ENCODE measurements at places on chromosomes 4 and X.

GRCh38 chrX:17323397-17323796, 51.6 kb upstream of the NHS start:
- no peak for DNase-seq

DNA sequence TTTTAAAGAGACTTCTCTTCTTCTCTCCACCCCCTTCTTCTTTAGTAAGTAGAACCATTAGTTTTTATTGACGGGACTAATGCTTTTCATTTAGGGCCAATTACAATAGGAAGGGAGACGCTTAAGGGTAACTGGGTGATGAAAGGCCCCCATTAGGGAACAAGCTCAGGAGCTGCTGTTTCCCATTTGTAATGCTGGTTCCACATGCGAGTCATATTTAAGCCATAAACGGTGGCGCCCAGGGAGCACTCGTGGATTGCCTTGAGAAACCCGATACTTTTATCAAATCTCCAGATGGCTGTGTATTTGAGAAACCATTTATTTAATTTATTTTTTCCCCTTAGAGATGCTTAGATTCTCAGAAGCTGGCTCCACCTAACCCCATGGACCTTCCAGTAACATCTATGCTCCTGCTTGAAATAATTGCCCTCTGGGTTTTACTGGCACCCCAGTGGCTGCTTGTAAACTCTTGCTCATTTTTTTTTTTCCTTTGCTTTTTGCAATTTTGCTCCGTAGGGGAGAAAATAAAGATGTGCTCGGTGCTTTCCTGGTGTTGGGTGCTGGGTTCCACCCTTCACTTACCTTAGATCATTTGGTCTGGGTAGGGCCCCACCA, 124.2 kb upstream of the MSX1 start:
- DNase-seq: no peak

DNA sequence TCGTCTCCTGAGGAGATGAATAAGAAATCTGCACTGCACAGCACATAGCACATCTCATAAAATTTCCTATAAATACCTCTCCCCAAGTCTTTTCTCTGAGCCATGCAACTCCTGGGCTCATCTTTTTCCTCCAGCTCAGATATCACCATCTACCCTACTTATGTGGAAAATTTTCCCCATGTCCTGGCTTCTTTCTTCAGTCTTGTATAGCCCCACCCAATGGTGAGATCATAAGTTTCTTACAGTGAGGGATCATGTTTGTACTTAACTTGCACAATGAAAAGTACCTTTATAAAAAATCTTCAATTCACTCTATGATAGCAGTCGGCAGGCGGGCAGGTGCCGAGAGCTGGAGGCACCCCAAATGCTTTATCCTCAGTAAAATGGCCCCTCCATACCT, 198.6 kb upstream of the S100G start:
- no peak for DNase-seq

DNA sequence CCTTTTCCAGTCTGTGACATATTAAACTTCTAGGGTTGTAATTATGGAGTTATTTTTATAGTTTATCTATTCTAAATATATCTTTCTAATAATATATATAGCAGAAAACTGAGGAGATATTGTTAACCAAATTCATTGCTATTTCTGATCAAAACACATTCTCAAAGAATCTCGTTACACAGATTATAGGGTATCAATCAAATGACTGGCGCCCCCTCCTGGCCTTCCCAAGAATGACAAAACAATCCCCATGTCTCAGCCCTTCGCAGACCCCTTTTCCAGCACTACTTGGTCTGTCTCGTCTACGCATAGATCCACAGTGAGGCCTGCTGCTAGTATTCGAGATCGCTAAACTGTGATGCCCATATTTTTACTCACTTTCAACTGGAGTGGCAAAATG, 209.3 kb downstream of the GPC3 start:
- no peak for DNase-seq

GRCh38 chrX:54798137-54798536, at the start of gene ITIH6:
Gene ITIH6 (minus strand): TSS chrX:54798255. CDS start chrX:54798210, 45 bp downstream.
- DNase-seq: no peak

DNA sequence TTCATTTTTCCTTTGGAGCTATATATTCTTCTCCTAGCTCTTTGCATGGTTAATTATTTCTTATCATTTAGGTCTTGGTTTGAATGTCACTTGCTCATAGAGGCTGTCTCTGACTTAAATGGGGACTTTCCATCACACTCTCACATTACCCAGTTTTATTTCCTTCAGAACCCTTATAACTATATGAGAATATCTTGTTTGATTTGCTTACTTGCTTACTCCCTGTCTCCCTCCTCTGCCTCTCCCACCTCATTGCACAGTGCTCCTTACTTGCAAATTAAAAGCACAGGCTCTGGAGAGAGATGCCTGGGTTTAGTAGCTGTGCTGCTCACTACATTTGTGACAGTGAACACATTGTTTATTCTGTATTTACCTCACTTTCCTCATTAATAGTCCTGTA, 174.6 kb downstream of the SOWAHB start:
- DNase-seq: no peak

- no peak for DNase-seq
Observed at GRCh38 chr4:55238407-55238806, 107.6 kb upstream of the SRD5A3 start.

GRCh38 chr4:8893624-8894423, 22.2 kb upstream of the HMX1 start:
- no peak for DNase-seq

DNA sequence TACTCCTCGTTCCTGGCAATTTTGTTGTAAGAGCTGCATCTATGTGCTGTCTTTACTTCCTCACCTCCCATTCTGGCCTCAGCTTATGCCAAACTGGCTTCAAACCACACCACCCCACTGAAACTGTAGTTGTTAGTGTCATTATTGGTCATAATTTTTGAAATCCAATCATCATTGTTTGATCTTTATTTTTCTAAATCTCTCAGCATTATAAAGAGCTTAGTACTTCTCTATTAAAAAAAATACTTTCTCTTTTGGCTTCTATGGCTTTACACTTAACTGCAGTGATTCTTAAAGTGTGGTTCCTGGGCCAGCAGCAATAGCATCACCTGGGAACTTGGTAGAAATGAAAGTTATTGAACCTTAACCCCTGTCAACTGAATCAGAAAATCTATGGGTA, 83.5 kb upstream of the GRPR start:
- DNase-seq: no peak

DNA sequence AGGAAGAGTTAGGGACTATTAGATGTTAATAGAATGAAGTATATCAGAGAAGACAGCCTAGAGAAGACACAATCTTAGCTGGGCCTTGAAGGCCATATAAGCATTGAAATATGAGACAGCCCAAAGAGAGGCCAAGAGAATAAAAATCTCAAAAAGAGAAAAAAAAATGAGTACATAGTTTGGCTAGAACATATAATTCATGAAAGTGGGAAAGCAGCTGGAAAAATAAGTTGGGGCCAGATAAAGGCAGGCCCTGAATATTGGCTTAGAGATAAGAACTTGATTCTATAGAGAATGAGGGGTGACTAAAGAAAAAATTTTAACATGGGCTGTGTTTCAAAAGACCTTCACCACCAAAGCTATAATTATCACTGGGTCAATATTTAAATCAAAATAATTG, 7.4 kb upstream of the UTP3 start:
- no peak for DNase-seq

DNA sequence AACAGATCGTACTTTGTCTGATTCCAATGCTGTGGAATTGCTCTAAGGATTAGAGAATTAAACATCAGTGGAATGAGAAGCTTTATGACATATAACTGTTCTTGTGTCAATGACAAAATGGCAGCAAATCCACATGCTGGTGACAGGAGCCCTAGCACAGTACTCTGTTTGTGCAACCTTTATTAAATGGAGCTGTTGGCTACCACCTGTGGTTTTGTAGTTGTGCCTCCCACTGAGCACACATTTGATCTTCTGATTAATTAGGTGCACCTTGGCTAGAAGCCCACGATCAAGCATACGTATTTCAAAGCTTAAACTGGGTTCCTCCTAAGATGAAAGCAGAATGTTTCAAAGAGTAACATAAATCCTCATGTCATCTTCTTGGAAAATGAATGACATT, 394.0 kb upstream of the IGFBP7 start:
- no peak for DNase-seq

DNA sequence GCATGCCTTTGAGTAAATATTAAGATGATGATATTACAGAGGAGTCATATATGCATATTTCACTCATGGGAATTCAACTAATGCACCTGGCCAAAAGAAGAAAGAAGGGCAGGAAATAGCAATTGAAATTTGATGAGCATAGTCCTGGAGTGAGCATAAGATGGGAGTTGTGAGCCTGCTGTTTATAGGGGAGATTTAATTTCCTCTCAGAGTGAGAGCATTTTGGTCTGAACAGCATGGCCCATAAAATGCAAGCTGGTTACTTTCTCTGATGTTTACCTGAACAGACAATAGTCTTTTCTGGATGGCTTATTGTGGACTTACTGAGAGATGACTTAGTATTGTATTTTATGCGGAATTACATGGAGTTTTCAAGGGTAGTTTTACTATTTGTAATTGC, 53.6 kb downstream of the FHIP1A start:
- no peak for DNase-seq

DNA sequence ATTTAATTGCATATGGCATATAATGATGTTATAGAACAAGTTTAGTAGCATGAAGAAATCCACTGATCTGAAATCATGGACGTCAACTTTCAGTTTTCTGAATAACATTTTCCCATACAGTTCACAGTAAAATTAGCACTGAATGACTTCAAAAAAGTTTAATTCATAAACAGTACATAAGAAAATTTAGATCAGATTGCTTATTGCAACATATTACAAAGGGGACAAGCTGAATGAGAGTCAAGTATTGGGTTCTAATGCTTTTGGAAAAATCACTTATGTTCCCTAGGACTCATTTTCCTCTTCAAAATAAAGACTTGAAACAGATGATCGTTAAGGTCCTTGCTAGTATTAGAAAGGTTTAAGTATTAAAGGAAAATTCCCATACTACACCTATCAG, 898.3 kb upstream of the INTU start:
- DNase-seq: no peak

DNA sequence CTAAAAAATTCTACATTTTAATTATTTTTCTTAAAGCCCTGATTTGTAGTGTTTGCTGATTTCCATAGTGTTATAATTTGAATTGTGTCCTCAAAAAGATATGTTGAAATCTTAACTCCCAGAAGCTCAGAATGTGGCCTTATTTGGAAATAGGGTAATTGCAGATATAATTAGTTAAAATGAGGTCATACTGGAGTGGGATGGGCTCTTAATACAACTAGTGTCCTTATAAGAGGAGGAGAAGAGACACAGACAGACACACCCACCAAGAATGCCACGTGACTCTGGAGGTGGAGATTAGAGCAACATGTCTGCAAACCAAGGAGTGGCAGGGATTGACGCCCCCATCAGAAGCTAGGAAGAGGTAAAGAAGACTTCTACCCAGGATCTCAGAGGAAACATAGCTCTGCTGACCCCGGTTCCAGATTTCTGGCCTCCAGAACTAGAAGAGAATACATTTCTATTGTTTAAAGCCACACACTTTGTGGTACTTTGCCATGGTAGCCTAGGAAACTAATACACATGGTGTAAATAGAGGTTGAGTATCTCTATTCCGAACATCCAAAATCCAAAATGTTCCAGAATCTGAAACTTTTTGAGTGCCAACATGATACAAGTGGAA, 70.5 kb upstream of the IRF2 start:
- no peak for DNase-seq

GRCh38 chr4:152780267-152780778, 569 bp downstream of the ARFIP1 start:
- no peak for DNase-seq

DNA sequence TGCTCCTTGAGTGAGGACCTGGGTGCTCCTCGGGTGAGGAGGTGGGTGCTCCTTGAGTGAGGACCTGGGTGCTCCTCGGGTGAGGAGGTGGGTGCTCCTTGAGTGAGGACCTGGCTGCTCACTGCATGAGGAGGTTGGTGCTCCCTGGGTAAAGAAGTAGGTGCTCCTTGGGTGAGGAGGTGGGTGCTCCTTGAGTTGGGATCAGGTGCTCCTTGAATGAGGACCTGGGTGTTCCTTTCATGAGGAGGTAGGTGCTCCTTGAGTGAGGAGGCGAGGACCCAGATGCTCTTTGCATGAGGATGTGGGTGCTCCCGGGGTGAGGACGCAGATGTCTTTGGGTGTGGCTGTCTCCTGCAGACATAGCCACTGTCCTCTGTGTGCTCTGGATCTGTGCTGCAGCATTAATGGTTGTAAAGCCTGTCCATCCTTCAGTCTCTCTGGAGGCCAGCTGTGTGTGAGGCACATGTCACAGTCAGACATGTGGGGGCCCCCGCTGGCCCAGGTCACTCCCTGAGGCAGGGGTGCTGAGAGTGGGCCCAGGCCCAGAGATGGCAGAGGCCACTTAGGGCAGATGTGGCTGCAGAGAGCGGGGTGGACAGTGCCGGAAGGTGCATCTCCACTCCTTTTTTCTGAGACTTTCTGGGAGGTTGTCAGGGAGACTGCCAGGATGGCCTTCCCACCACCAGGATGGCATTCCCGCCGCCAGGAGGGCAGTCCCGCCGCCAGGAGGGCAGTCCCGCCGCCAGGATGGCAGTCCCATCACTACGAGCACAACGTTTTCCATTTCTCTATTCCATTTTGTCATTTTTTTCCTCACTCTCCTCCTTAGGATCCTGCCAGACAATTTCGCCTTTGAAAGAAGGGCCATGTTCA, 101.8 kb downstream of the HMX1 start:
- no peak for DNase-seq

DNA sequence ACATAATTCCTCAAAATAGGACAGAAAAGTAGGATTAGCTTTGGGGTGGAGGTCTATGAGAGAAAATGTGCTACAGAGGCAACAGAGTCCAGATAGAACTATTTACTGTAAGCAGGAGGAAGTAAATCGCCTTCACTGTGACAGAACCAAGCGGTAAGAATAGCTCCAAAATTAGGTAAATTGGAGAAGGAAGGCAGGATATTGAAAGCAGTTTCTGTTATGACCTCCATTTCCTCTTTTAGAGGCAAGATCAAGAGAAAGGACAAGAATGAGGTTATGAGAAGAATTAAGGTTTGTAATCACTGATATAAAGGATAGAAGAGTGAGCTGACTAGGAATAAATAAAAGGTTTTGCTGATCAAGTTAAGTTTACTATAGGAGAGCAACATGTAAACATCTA, 44.1 kb upstream of the NEUROG2 start:
- DNase-seq: no peak

- no peak for DNase-seq
Observed at GRCh38 chrX:29478336-29479069, 736.9 kb upstream of the MAGEB2 start.

GRCh38 chrX:118761939-118762707, 34.7 kb downstream of the IL13RA1 start:
- DNase-seq: no peak

- DNase-seq: no peak
Observed at GRCh38 chr4:70183168-70183939, 12.2 kb upstream of the ODAM start.

GRCh38 chr4:185870366-185870765, 58.4 kb upstream of the SORBS2 start:
- DNase-seq: no peak

GRCh38 chr4:47383829-47384427, 79.6 kb downstream of the COMMD8 start:
- DNase-seq: no peak
